Muscle of leg (tissue), 16 donors: ENCODE measurements at places on chromosomes 5 and 9. TPM values are rescaled to one million over a fixed set of nuclear protein-coding genes. Genes with fewer than 3 reads are reported as not detected.
A peak's percentile ranks its signal among the peaks of the same experiment; 100 is the strongest.

Gene NUTM2G
- 0.35 TPM for polyA plus RNA-seq

Gene SELENOP
- polyA plus RNA-seq, result 99.1 TPM

Gene ACOT12
- polyA plus RNA-seq, result 0.53 TPM

Gene PIGO
- 10.1 TPM for polyA plus RNA-seq

Gene PRUNE2
- 14.7 TPM for polyA plus RNA-seq

Gene NR2F1
- 4.9 TPM for polyA plus RNA-seq

Gene NRARP
- polyA plus RNA-seq, result 3.4 TPM

Gene C9orf57
- not detected for polyA plus RNA-seq

Gene SLC36A3
- polyA plus RNA-seq, result not detected

Gene SPACA9
- polyA plus RNA-seq, result 3.2 TPM

DNA sequence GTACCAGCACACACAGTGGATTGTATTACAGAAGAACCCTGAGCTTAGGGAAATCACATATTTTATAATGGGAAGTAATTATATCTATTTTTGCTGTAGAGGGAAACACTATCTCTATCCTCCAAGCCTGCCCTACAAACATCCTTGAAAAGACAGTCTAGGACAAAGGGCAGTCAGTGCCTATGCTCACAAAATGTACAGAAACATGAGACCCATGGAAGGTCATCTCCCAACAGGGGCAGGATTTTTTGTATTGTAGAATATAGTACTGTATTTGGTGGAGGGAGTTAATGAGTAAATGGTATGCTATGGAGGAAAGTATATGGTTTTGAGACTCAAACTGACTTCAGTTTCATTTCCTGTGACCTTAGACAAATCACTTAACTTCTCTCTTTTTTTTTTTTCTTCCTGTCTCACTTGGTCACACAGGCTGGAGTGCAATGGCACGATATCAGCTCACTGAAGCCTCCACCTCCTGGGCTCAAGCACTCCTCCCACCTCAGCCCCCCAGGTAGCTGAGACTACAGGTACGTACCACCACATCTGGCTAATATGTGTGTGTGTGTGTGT, 5.8 kb upstream of the RAB14 start:
- DNase-seq, result no peak

DNA sequence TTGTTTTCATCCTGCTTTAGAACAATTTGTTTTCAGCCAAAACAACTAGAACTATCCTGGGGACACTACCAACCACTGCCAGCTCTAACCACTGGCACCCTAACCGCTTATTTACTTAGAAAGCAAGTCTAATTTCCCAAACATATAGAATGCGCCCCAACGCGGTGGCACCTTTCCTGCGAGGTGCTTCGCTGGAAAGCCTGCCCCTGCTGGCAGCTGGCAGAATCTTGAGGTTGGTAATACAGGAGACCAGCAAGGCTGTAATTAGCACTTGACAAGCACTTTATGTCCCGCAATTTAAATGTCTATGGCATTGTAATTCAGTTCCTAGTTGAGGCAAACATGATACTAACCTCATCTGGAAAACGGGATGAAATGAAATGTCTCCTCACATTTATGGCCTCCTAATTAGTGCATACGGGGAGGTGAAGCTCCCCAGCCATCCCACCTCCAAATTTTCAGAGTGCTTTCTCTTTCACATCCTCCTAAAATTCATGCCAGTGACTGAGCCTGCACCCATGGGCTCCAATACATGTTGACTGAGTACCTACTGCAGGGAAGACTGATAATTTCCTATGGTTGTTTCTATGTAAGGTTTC, 30.4 kb downstream of the GABBR2 start:
- no peak for DNase-seq

DNA sequence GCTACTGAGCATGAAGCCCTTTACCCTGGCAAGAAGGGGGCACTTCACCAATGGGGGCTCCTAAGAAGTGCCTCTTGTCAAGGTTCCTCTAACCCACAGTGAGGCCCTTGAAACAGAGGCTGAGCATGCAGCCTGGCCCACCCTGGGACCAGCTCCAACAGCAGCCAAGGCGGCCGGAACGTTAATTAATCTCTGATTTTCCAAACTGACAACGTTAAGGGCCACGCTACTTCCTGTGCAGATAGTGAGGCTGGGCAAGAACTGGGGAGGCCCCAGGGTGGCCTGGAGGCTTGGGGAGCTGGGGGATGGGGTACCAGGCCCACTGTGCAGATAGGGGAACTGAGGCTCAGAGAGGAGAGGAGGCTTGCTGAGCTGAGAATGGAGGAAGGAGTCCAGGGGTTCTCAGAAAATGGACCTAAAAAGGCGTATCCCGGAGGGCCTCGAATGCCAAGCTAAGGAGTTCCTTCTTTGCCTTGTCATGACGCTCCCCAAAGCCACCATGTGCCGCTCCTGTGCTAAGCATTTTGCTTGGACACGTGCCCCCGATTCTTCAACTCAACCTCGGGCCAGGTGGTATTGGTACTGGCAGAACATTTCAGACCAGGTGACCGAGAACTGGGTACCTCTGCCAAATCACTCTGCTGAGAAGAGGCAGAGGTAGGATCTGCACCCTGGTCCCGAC, 72.0 kb upstream of the STXBP1 start:
- DNase-seq, result no peak

DNA sequence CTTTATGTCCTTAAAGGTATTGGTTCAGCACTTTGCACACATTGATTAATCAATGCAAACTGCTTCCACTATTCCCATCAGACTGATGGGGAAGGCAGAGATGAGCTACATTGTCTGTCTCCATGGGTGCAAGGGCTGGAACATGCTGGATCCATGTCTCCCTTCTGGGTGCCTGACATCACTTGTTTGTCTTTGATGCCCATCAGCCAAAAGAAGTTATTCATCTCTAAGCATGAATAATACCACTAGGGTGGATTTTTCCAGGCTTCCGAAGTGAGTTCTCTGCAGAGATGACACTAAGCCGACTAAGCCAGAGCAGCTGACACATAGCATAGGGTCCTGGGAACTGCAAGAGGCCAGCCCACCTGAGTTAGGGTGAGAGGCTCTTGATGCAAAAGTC, 8.7 kb downstream of the FGF1 start:
- no peak for DNase-seq

DNA sequence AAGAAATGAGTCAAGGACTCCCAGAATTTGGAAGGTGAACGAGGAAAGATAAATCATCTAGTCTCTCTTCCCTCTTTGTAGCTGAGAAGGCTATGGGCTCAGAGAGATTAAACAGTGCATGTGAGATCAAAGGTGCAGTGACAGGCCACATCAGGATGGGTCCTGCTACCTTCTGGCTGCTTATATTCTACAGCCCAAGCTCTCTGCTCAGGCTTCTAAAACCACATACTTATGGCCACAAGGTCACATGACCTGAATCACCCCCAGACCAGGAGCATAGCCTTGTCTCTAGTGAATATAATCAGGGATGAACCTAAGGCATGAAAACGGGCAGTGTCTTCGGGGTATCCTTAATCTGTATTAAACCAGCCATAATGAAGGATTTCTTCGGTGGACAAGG, 158.9 kb downstream of the SEMA5A start:
- DNase-seq, result no peak

DNA sequence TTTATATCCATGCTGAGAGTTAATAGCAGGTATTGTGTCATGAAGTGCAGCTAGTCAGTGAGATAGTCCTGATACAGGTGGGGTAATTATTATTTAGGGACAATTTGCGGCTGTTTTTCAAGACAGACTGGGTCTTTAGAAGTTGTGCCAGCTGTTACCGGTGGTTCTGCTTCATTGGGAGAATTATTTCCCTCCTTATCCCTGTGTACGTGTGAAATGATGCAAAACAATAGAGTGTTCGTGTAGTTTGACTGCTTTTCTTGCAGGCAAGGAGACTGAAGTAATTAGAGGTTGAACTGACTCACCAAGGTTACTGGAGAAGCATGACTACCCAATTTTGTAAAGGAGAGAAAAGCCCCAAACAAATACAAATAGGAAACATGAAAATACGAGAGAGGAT, 101.7 kb downstream of the ARRDC3 start:
- peak; percentile 43 for DNase-seq

DNA sequence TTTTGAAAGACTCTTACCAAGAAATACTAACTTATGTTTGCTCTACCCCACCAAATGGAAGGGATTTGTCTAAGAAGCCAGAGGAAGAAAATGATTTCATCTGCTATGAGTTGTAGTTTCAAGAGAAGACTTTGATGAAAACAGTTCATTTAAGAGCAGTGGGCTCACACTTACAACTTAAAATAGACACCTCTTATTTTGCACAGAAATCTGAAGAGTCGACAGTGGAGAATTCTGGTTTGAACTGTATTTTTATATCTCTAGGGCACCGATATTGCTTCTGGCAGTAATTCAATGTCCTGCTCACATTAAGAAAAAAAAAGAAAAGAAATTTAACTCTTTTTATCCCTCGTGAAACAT, 1.9 kb upstream of the DAB2 start:
- DNase-seq, result peak; percentile 55

- no peak for DNase-seq
These were observed 31.9 kb upstream of the C5orf58 start for GRCh38 chr5:170200876-170201275.

GRCh38 chr9:8732367-8733075, 932.9 kb upstream of the DMAC1 start:
- peak; percentile 23 for DNase-seq

GRCh38 chr9:122029898-122030297, 63.2 kb downstream of the TTLL11 start:
- no peak for DNase-seq

DNA sequence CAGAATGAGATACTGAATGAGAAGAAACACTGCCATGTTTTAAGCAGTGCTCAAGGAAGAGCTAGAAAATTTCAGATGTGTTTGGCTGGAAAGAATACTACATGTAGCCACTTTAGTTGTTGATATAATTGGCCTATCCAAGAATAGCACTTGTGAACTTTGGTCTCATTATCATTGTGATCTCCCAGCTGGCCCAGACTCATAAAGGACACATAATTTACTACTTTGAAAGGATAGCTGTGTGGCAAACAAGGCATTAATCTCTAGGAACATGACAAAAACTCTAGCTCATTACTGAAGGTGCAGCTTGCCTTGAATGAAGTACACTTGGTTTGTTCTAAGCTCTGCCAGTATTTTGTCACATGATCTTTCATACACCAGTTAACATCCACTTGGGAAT, 356.3 kb downstream of the CSNK1G3 start:
- DNase-seq, result peak; percentile 32

GRCh38 chr9:81321551-81321950, 367.8 kb downstream of the TLE1 start:
- DNase-seq, result no peak

- peak; percentile 56 for DNase-seq
These were observed 46.5 kb upstream of the ANGPTL2 start for GRCh38 chr9:127168756-127169574.

DNA sequence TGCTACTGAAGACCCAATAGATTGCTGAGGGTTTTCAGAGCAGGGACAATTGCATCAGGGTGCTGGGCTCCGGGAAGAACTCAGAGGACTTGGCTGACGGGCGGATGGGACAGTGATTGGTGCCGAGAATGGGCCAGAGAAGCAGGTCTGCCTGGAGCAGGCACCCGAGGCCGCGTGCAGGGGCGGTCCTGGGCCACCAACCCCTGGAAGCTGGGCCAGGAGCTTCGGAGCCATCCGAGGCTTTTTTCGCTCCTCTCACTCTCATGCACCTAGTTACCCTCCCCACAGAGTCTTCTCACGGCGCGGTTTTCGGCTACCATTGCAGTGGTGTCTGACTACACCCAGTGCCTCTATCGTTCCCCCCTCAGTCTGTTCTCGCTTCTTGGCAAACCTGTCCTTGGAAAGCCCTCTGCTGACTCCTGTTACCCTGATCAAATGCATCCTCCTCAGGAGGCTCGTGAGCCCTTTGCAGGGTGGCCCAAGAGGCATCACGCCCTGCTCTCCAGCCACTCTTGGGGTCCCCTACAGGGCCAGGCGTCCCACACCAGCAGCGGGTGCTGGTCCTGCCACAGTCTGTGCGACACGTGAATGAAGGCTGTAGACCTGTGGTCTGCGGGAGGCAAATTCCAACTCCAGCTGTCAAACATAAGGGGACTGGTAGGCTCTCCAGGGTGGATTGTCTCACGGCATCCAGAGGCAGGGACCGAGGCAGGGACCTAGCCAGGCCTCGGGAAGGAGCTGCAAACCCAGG, 1.2 kb upstream of the CLPTM1L start:
- DNase-seq, result no peak
